ENCODE measurements at places on chromosomes 1 and 21. TPM values are rescaled to one million over a fixed set of nuclear protein-coding genes. Genes with fewer than 3 reads are reported as not detected.
A peak's percentile ranks its signal among the peaks of the same experiment; 100 is the strongest.

DNA sequence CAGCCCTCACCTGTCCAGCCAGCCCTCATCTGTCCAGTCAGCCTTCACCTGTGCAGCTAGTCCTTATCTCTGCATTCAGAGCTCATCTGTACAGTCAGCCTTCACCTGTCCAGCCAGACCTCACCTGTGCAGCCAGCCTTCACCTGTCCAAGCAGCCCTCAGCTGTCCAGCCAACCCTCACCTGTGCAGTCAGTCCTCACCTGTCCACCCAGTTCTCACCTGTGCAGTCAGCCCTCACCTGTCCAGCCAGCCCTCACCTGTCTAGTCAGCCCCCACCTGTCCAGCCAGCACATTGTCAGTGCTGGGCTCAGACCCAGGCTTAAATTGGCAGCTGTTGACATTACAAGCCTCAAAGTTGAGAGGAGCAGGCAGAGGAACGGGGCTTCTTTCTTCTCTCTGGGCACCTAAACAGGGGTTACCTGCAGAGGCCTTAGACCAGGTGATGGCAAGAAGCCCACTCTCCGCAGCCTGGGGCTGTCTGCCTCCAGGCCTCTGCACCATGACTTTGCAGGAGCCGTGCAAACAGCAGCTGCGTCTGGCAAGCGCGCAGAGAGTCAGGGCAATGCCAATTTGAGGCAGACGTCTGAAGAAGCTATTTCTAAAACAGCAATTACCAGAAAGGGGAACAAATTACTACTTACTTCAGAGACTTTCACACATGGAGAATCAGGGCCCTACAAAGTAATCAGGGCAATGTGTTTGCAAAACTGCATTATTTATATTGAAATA, 506.1 kb downstream of the NPHP4 start:
- no peaks in the 10 kb centered on the region for H3K4me1 ChIP-seq
- H3K27ac ChIP-seq = no peak overlapping the region
- DNase-seq = no peak
- H3K4me3 ChIP-seq = no peak overlapping the region

GRCh38 chr21:14120091-14120734, 90.5 kb downstream of the LIPI start:
- H3K36me3 ChIP-seq = no peaks in the 10 kb centered on the region
- H3K4me1 ChIP-seq = peaks cover 14% of the 10 kb centered on the region
- no peak overlapping the region for H3K4me3 ChIP-seq

- H3K4me3 ChIP-seq = no peak overlapping the region
- no peaks in the 10 kb centered on the region for H3K27me3 ChIP-seq
- no peak overlapping the region for H3K27ac ChIP-seq
- DNase-seq = no peak
- peaks cover 2% of the 10 kb centered on the region for H3K4me1 ChIP-seq
Measured at GRCh38 chr1:98860329-98860728, 144.3 kb downstream of the PLPPR5 start.

DNA sequence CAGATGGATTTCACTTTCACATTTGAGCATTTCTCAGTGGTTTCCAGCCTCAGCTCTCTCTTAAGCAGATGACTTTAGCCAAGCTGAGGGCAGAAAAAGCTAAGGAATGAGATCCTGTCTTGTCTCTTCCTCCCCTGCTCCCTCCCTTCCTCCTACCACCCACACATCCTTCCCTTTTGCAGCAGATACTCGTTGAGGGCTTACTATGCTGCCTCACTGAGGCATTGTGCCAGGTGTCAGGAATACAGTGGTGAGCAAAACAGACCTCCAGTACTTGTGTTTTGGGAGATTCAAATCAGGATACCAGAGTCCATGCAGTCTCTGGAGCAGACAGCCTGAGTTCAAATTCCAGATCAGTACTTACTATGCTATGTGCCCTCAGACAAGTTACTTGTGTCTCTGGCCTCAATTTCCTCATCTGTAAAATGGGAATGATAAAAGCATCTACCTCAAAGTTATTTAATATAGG, 43.2 kb downstream of the KIF26B start:
- H3K4me3 ChIP-seq = no peak overlapping the region
- no peak overlapping the region for H3K27ac ChIP-seq
- no peaks in the 10 kb centered on the region for H3K36me3 ChIP-seq
- peaks cover 2% of the 10 kb centered on the region for H3K27me3 ChIP-seq
- no peaks in the 10 kb centered on the region for H3K4me1 ChIP-seq
- no peak for DNase-seq

DNA sequence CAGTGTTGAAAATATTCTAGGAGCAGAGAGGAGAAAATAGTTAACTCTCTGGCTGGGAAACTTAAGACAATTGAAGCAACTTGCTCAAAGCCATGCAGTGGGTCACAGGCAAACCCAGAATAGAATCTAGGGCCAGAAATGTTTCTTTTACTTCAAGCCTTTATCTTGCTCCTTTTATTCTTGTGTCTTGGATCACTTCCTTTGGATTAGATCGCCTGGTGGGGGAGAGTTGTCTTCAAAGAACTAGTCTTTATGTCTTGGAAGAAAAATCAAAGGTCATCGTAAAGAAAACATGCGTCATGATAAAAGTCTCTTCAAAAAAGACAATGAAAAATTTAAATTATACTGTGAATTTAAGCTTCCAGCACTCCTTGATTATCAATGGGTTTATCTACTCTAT, 493.6 kb upstream of the USP24 start:
- no peaks in the 10 kb centered on the region for H3K36me3 ChIP-seq
- no peaks in the 10 kb centered on the region for H3K4me1 ChIP-seq
- no peak for DNase-seq
- no peaks in the 10 kb centered on the region for H3K27me3 ChIP-seq
- no peak overlapping the region for H3K27ac ChIP-seq

DNA sequence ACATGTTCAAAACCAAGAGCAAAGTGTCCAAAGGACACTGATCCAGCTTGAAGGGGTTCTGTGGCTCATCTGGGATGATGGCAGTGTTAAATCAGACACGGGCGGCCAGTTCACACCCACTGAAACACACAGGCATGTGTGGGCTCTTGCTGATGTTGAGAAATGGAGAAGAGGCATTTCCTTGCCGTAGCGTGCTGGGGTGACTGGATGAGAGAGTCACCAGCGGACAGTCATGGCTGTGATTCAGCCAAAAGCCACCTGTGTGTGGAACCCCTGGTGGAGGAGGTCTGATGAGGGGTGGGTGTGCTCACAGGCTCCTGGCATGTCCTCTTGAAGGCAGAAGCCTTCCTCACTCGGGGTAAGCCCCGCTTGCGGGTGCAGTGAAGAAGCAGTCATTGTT, 7.2 kb downstream of the C1orf35 start:
- DNase-seq = no peak
- H3K4me1 ChIP-seq = peaks cover 16% of the 10 kb centered on the region
- no peaks in the 10 kb centered on the region for H3K27me3 ChIP-seq

GRCh38 chr1:162251102-162251501, 125.6 kb downstream of the SPATA46 start:
- H3K4me3 ChIP-seq = no peak overlapping the region
- no peak overlapping the region for H3K27ac ChIP-seq
- H3K36me3 ChIP-seq = no peaks in the 10 kb centered on the region
- DNase-seq = no peak
- H3K27me3 ChIP-seq = peaks cover 4% of the 10 kb centered on the region
- H3K4me1 ChIP-seq = no peaks in the 10 kb centered on the region

GRCh38 chr1:20109223-20109856, 10.0 kb downstream of the PLA2G2D start:
- H3K27me3 ChIP-seq = peaks cover 14% of the 10 kb centered on the region
- no peak for DNase-seq
- no peaks in the 10 kb centered on the region for H3K36me3 ChIP-seq
- H3K27ac ChIP-seq = no peak overlapping the region

- no peaks in the 10 kb centered on the region for H3K4me1 ChIP-seq
- no peaks in the 10 kb centered on the region for H3K27me3 ChIP-seq
- H3K4me3 ChIP-seq = no peak overlapping the region
- DNase-seq = no peak
Measured at GRCh38 chr1:47682198-47682597, 244.4 kb downstream of the FOXD2 start.

DNA sequence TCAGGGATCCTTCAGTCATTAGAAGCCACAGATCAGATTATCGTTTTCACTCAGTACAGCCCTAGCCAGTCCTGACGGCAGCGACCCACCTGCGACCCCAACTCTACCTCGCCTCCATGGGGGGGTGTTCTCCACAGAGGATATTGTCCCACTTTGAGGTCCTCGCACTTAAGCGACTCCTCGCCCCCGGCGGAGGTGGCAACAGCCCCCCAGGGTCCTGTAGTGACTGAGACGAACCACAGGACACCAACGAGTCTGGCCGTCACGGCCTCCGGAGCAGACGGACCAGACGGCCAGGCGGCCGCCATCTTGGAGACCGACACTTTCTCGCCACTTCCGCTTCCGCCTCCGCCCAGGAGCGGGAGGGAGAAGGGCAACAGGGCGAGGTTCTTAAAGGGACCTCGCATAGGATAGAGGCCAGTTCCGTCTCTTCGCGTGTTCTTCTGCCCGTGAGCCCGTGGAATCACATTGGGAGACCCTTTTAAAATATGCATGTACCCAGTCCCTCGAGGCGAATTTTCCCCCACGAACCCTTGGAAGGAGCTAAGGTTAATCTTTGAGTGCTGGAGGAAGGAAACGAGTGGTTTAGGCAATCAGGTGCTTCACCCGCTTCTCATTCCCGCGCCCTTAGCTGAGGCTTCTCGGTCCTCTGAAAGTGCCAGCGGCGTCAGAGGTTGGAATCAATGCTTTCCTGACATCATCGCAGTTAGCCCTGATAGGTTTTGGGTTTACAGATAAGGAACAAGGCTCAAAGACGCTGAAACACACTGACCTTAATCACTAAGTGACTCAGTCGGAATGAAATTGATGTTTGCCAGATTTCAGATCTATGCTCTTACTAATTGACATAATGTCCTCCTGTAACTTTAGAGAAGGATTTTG, at the start of gene TM2D1:
Gene TM2D1, minus strand, starts transcription at position 329 of the 882 bp plus-strand sequence. Its CDS starts 21 bp downstream, at position 308.
- peak within 1 kb of the TSS; percentile 98 for H3K27ac ChIP-seq
- H3K4me1 ChIP-seq = peaks cover 11% of the 10 kb centered on the region
- no peaks in the 10 kb centered on the region for H3K27me3 ChIP-seq
- peak; percentile 97 for DNase-seq
- H3K36me3 ChIP-seq = peaks cover 13% of the 10 kb centered on the region

GRCh38 chr1:152441756-152442155, 27.7 kb upstream of the CRNN start:
- no peaks in the 10 kb centered on the region for H3K4me1 ChIP-seq
- H3K4me3 ChIP-seq = no peak overlapping the region
- peak; percentile 51 for DNase-seq
- no peaks in the 10 kb centered on the region for H3K36me3 ChIP-seq

DNA sequence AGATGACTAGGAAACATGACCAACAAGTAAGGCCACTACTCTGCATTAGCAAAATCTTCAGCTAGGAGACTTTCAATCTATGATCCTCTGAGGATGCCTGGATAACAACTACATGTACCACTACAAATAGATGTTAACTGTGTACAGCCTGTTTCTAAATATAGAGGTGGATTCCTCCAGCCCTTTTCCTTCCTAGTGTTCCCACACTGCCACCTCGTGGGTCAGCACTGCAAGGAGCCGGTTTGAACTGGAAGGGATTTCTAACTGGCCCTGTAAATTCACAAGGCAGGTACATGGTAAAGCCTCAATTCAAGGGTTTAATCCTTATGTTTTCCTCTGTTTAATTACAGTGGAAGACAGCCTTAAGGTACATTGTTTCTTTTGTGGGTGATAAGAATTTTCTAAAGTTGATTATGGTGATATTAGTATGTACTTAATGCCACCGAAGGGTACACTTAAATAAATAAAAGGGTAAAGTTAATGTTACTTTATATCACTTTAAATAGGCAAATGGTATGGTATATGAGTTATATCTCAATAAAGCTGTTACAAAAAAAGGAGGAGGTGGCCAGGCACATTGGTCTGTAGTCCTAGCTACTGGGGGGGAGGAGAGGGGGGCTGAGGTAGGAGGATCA, 14.4 kb downstream of the SMYD3 start:
- no peaks in the 10 kb centered on the region for H3K27me3 ChIP-seq
- H3K36me3 ChIP-seq = no peaks in the 10 kb centered on the region
- DNase-seq = peak; percentile 79
- H3K4me3 ChIP-seq = no peak overlapping the region

- H3K4me3 ChIP-seq = no peak overlapping the region
- DNase-seq = no peak
- H3K27me3 ChIP-seq = no peaks in the 10 kb centered on the region
- H3K4me1 ChIP-seq = peaks cover 11% of the 10 kb centered on the region
- H3K27ac ChIP-seq = no peak overlapping the region
- H3K36me3 ChIP-seq = no peaks in the 10 kb centered on the region
Measured at GRCh38 chr1:83641796-83642443, 357.0 kb downstream of the TTLL7 start.

GRCh38 chr1:174051956-174052355, 29.8 kb upstream of the RC3H1 start:
- H3K4me3 ChIP-seq = no peak overlapping the region
- H3K36me3 ChIP-seq = no peaks in the 10 kb centered on the region
- no peak for DNase-seq
- H3K27me3 ChIP-seq = peaks cover 4% of the 10 kb centered on the region
- H3K27ac ChIP-seq = no peak overlapping the region

- DNase-seq = no peak
- H3K36me3 ChIP-seq = peaks cover 35% of the 10 kb centered on the region
- peaks cover 8% of the 10 kb centered on the region for H3K4me1 ChIP-seq
- H3K27me3 ChIP-seq = no peaks in the 10 kb centered on the region
Measured at GRCh38 chr1:108636876-108637275, 24.0 kb downstream of the HENMT1 start.

DNA sequence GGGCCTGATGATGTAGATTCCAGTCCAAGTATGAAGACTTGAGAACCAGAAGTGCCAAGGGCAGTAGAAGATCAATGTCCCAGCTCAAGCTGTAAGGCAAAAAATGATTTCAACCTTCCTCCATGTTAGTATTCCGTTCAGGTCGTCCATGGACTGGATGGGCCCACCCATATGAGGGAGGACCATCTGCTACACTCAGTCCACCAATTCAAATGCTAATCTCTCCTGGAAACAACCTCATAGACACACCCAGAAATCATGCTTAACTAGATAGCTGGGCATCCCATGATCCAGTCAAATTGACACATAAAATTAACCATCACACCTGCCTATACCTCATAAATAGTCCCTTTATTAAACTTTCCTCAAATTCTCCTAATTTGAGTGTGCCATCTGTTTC, 73.3 kb upstream of the NFASC start:
- no peak overlapping the region for H3K4me3 ChIP-seq
- DNase-seq = no peak
- H3K27ac ChIP-seq = no peak overlapping the region
- no peaks in the 10 kb centered on the region for H3K4me1 ChIP-seq
- H3K36me3 ChIP-seq = no peaks in the 10 kb centered on the region
- no peaks in the 10 kb centered on the region for H3K27me3 ChIP-seq

The GBP7 gene
- total RNA-seq = not detected

The UTS2 gene
- total RNA-seq = not detected

The ELAPOR1 gene
- total RNA-seq = 32.0 TPM

The TPTE gene
- total RNA-seq = not detected

The DNTTIP2 gene
- total RNA-seq = 89.9 TPM

The PCAT6 gene
- total RNA-seq = 1.4 TPM

Measured in activated CD4-positive, alpha-beta T cell treated with anti-CD3 and anti-CD28 coated beads, Interleukin-2, amount 10 ng/mL, durations not matched to agents 24 days and 14 days (primary cell).